ENCODE measurements at places on chromosomes 1 and 21.

GRCh38 chr1:150528196-150528595 lies 12.6 kb downstream of the FALEC start:
- DNase-seq = no peak

- no peak for DNase-seq
Observed at GRCh38 chr1:222026280-222026679, 284.4 kb upstream of the DUSP10 start.

DNA sequence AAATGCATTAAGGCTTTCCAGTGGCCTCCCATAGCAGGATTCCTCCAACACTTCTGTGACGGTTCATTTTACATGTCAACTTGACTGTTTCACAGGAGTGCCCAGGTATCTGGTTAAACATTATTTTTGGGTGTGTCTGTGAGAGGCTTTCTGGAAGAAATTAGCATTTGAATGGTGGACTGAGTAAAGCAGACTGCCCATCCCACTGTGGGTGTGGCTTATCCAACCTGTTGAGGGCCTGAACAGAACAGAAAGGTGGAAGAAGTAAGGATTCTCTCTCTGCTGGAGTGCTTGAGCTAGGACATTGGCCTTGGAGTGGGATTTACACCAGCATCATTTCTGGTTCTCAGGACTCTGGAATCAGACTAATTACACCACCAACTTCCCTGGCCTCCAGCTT lies 85.6 kb downstream of the RGS7 start:
- no peak for DNase-seq

DNA sequence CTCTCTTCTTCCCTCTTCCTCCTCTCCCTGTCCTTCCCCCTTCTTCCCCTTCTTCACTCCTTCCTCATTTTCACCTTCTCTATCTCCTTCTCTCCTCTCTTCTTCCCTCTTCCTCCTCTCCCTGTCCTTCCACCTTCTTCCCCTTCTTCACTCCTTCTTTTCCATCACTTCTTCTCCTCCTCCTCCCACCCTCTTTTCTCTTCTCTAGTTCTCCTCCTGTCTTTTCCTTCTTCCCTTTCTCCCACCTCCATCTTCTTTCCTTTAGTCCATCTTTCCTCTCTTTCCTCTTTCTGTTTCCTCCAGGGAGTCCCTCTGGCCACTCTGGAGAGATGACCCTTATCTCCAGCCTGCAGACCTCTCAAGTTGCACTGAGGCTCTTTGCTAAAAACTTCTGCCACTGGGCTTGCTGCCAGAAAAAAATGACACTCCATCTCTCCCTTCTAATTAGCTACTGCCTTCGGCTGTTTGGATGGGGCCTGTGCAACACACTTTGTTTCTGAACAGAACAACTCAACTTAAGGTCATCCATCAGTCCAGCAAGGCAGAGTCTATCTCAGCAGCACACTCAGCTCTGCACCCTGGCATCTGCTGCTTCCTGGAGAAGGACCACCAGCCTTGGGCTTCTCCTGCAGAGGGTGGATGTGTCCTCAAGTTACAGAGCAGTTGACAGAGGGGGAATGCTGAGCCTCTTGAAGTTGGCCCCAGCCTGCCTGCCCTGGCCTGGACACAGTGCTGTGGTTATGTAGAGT lies 538.8 kb downstream of the MATN1 start:
- no peak for DNase-seq

GRCh38 chr1:152946248-152946647 lies 758 bp upstream of the SPRR5 start:
- DNase-seq = no peak

DNA sequence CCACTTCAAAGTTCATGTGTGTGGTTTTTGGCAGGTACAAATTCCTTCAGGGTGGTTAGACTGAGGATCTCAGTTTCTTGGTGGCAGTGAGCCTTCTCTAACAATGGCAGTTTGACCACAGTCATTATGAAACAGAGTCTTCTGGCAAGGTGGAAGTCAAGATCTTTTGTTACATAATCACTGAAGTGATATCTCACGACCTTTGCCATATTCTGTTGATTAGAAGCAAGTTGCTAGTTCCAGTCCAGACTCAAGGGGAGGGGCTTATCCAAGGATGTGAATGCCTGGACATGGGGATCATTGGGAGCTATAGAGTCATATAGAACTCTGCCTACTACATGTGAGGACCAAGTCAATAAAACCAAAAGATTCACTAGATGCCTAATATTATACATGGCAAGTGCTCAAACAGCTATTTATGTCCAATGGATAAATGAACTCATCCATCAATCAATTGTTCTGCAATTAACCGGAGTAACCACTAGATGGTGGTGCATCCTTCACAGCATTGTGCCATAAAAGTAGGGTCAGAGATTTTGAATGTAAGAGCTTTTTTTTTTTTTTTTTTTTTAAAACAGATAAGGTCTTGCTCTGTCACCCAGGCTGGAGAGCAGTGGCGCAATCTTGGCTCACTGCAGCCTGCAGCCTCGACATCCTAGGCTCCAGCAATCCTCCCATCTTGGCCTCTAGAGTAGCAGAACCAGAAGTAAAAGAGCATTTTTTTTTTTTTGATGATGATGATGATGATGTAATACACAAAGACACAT lies 131.9 kb downstream of the CRB1 start:
- no peak for DNase-seq

GRCh38 chr1:10765304-10765703 lies 31.1 kb downstream of the CASZ1 start:
- no peak for DNase-seq

DNA sequence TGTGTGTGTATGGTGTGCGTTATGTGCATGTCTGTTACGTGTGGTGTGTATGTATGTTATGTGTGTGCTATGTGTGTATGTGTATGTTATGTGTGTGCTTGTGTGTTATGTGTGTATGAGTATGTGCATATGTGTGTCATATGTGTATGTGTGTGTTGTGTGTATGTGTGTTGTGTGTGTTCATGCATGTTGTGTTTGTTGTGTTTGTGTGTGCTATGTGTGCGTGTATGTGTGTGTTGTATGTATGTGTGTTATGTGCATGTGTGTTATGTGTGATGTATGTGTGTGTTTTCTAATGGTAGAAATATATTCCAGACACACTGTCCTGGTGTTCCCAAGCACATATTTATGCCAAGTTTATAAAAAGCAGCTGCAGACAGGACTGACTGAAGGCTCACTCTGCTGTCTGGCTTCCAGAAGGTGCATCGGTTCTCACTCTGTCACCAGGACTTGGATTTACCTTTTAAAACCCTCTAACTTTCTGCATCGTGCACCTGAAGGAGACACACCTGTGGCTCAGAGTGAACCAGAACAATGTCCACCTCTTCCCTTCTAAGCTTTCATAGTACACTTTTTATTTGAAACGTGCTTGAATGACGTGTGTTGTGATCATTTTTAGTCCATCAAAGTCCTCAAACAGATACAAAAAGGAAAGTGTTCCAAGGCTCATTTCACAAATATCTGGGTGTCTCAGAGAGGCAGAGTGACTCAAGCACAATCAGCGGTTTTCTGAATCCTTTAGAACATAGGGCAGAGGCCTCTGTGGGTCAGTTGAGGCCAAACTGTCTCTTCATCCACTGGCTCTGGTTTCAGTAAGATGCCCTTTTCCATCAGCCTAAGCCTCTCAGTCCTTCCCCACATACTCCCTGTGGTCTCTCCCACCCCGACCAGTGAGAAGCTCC lies 49.9 kb downstream of the TOMM20 start:
- no peak for DNase-seq

- no peak for DNase-seq
Observed at GRCh38 chr1:207134581-207134980, 30.5 kb downstream of the C4BPA start.

GRCh38 chr1:59271561-59272260 lies 25.2 kb upstream of the FGGY start:
- no peak for DNase-seq

- DNase-seq = no peak
Observed at GRCh38 chr1:19559641-19560040, 74.3 kb upstream of the CAPZB start.

- no peak for DNase-seq
Observed at GRCh38 chr21:42988236-42988965, 14.0 kb downstream of the PKNOX1 start.

GRCh38 chr1:154434346-154435085 lies 29.4 kb downstream of the IL6R start:
- peak; percentile 25 for DNase-seq

GRCh38 chr1:110618668-110619067 lies 12.5 kb upstream of the KCNA2 start:
- DNase-seq = no peak

DNA sequence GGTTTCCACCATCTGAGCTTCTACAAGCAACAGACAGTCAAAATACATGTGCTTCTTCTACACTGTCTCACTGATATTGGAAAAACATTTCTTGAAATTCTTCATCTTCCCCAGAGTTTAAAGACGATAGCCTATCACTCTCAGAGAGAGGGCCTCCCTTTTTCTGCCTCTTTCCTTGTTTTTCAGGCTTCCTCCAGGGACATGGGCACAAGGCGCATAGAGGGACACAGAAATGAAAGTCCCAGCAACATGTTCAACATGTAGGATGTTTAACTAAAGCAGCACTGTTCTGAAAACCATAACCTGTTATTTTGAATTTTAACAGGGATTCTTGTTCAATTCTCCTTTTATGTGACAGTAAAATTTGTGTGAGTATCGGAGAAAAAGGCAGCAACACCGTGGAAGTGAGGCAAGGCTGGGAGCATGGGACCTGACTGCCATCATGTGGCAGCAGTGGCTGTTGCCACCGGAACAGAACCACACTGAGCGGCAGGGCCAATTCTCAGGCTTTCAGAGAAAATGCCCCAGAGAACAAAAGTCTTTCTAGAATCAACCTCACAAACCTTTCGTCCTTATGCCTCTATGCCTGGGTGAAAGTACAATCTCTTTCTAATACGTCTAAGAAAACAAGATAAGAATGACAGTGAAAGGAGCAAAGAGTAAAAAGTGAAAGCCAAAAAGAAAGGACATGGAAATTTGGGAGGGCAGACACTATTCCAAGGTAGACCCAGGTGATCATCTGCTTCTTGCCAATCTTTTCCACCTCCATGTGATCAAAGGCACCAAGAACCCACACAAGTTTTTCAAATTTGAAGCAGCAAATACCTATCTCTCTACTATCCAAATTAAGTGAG lies 54.5 kb downstream of the PCNX2 start:
- no peak for DNase-seq

DNA sequence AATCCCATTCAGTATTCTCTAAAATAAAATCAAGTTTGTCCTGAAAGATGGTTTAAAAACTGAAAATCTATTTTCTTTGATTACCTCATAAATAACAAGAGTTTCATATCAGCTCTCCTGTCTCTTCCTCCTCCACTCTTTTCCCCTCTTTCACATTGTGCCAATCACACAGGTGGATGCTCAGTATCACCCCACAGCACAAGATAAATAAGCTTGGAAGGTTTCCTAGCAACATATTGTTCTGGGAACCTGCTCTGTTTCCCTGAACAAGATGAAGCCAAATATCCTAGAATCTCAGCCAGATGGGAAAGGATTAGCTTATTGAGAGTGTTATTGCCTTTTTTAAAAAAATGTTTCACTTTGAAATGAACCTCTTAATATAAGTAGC lies 45.7 kb upstream of the CACYBP start:
- DNase-seq = no peak

- peak; percentile 32 for DNase-seq
Observed at GRCh38 chr1:21335750-21336224, 45.5 kb upstream of the ECE1 start.

DNA sequence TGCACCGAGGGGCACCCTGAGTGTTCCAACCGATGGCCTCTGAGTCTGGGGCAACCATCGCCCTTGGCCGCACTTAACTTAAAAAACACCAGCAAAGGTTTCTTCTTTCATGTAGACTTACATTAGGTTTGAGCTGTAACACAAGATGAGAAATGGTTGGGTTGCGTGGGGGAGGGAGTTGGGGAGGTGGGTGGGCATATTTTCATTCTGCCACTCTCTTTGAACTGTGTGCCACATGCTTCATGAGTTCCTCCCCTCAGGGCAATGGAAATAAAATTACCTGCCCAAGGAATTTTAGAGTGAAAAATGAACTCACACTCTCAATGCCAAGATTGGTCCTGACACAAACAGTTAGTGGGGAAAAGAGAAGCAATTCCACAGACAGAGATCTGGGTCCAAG lies 430.1 kb upstream of the USP24 start:
- no peak for DNase-seq

GRCh38 chr1:223012176-223012788 lies 130.8 kb downstream of the TLR5 start:
- no peak for DNase-seq

GRCh38 chr1:79283451-79283850 lies 276.9 kb upstream of the ADGRL4 start:
- no peak for DNase-seq

GRCh38 chr1:152448095-152448494 lies 34.0 kb upstream of the CRNN start:
- no peak for DNase-seq

DNA sequence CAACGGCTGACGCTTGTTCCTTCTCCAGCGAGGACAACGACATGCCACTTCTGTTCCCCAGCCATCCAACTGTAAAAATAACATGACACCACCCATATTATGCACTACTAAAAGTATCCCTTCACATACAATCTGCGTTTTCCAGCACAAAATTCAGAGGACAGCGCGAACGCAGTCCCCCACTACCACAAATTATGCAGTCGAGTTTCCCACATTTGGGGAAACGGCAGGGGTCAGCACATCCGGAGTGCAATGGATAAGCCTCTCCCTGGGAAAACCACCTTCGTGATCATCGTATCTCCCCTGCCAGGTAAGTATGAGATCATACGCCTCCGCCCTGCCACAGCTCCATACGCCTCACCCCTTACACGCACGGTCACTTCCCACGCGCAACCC lies 120.9 kb downstream of the PPIAL4G start:
- DNase-seq = no peak

DNA sequence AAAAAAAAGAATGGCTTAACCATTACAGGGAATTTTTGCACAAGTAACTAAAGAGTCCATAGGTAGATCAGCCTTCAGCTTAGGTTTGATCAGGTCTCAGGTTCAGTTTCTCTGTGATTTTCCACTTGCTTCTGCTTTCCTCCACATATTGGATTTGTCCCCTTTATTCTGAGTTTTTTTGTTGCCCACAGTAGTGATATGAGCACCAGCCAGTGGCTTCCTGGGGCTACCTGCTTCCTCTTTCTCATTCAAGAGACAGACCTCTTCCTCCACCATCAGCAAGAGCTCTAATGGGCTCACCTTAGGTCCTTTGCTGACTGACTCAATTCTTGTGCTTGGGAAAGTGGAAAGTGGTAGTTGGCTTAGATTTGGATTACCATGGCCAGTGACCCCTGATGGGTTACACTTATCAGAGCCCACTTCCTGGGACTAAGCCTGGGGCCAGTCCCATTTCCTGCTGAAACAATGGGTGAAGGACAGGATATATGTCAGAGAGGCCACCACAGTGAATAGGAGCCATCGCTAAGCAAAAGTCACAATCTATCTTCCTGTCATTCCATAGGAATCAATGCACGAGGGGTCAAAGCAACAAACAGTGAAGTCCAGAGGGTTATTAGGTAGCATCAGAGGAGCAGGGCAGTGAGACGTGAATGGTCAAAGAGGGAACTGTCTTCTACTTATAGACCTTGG lies 12.8 kb upstream of the PLA2G2E start:
- no peak for DNase-seq

- no peak for DNase-seq
Observed at GRCh38 chr21:26443867-26444266, 129.2 kb downstream of the CYYR1 start.

- DNase-seq = no peak
Observed at GRCh38 chr1:26570287-26570686, 40.7 kb downstream of the RPS6KA1 start.

- DNase-seq = no peak
Observed at GRCh38 chr1:234320069-234320468, 53.2 kb upstream of the COA6 start.

GRCh38 chr1:7103361-7103782 lies 318.1 kb downstream of the CAMTA1 start:
- DNase-seq = no peak

GRCh38 chr1:108200687-108201051 lies 526 bp upstream of the SLC25A24 start:
- DNase-seq = peak; percentile 48

All from nucleus accumbens (tissue), 56 donors.